Mammary epithelial cell (primary cell): ENCODE measurements at places on chromosomes 1 and 21. TPM values are rescaled to one million over a fixed set of nuclear protein-coding genes. Genes with fewer than 3 reads are reported as not detected.
A peak's percentile ranks its signal among the peaks of the same experiment; 100 is the strongest.

FAM151A gene
- total RNA-seq = not detected

- no peak for DNase-seq
Observed at GRCh38 chr1:159866066-159866465, 3.6 kb upstream of the VSIG8 start.

DNA sequence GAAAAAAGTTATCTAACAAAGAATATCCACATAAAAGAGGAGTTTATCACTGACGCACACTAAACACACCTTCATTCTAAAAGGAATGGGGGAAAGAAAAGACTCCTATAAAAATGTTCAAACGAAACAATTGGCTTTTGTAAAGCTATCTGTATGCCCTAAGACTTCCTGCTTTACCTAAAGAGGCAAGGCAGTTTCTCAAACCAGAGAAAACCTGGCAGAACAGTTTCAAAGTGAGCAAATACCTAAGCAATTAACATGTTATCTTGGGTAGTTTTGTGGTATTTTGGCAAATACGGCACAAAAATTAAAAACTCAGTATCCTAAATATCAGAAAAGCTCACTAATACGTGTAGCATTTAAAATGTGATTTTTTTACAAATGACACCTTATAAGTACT lies 1.9 kb downstream of the PUM1 start:
- DNase-seq = peak; percentile 59

- DNase-seq = peak; percentile 76
Observed at GRCh38 chr1:66253330-66253921, 280.5 kb upstream of the SGIP1 start.

TRIM67 gene
- not detected in 2 replicates for total RNA-seq

DNA sequence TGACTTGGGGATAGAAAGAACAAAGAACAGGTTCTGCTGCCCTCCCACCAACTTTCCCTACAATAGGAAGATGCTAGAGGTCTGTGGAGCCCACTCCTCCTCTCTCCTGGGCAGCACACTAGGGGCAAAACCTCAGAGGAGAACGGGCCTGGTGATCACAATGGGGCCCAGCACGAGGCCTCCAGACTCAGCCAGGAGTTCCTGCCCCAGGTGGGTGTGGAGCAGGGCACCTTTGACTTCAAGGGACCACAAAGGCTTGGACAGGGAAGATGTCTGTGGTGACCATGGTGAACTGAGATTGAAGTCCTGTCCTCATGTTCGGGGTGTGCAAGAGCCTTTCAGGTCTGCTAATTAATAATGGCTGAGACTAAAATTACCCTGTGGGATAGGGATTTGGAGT lies 88.8 kb downstream of the LAMC2 start:
- no peak for DNase-seq

DNA sequence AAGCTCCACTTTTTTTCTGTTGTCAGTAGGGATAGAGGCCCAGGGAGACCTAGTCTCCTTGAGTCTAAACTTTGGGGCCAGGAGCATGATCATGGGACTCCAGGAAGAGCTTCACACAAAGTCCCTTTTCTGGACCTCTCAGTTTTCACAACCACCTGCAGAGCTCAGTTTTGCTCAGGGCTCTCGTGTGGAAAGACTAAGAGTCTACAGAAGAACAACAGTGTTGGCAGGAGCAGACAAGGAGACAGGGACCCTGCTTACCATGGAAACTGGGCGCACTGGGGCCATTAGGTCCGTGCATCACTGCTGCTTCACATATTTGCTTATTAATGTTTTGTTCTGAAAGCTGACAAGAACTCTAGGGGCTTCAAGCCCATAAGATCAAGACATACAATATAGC lies 63.9 kb upstream of the HSD17B7 start:
- DNase-seq = no peak

DNA sequence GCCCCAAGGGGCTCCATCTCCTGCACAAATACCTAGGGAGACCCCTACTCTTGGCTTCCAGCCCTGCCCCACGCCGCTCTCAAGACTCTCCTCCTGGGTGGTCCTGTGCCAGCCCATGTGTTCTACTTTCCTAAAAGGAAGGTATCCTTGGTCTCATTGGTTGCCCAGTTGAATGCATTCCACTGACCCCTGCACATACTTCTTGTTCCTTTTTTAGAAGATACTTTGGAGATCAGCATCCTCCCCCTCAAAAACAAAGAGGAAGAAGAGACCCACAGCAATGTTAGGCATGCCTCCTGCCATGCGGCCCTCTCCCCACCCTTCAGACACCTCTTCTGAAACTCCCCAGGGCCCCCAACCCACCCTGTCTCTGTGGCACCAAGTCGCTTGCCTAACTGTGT lies 4.1 kb downstream of the SLAMF9 start:
- no peak for DNase-seq

GRCh38 chr1:24905355-24905978 lies 24.6 kb downstream of the RUNX3 start:
- no peak for DNase-seq
